ENCODE measurements at places on chromosomes 13 and 19. TPM values are rescaled to one million over a fixed set of nuclear protein-coding genes. Genes with fewer than 3 reads are reported as not detected.

Gene TMEM150B
- 1.1 TPM for total RNA-seq

Gene EDDM13
- total RNA-seq, result 1.2 TPM

Gene ZNF221
- total RNA-seq, result 2.9 TPM

Gene SLC15A1
- not detected for total RNA-seq

Gene ZNF492
- 2.3 TPM for total RNA-seq

Gene UHRF1
- total RNA-seq, result 90.8 TPM

Gene CGB8
- total RNA-seq, result not detected

Gene ZNF729
- not detected for total RNA-seq

Gene C13orf42
- total RNA-seq, result not detected

Gene NLRP4
- not detected for total RNA-seq

Gene NOP53
- total RNA-seq, result 434 TPM

Gene PRODH2
- total RNA-seq, result not detected

Gene C2CD4C
- not detected for total RNA-seq

Gene PDX1
- total RNA-seq, result not detected

Gene ZNF480
- total RNA-seq, result 21.5 TPM

Gene PRTN3
- total RNA-seq, result not detected

Gene C1QTNF9
- not detected for total RNA-seq

DNA sequence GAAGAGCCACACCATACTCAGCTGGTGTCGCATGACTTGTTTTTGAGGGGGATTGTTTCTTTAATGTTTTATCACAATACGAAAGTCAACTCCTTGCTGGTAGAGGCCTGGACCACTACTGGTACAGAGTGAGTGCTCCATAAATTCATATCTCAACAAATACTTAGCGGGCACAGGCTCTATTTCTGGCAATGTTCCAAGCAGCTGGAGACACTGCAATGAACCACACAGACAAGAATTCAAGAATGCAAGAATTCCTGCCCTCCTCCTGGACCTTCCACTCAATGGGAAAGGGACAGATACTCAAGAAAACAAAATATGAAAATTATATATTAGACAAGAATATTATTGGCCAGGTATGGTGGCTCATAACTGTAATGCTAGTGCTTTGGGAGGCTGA lies 5.1 kb upstream of the FXYD5 start:
- H3K4me1 ChIP-seq, result peaks cover 19% of the 10 kb centered on the region
- peaks cover 9% of the 10 kb centered on the region for H3K27me3 ChIP-seq
- DNase-seq, result no peak
- no peak overlapping the region for H3K27ac ChIP-seq
- no peaks in the 10 kb centered on the region for H3K36me3 ChIP-seq
- no peak overlapping the region for H3K4me3 ChIP-seq

GRCh38 chr19:5460748-5461147 lies 5.5 kb downstream of the ZNRF4 start:
- no peaks in the 10 kb centered on the region for H3K36me3 ChIP-seq
- H3K4me1 ChIP-seq, result no peaks in the 10 kb centered on the region
- H3K27me3 ChIP-seq, result peaks cover 3% of the 10 kb centered on the region
- no peak overlapping the region for H3K27ac ChIP-seq

DNA sequence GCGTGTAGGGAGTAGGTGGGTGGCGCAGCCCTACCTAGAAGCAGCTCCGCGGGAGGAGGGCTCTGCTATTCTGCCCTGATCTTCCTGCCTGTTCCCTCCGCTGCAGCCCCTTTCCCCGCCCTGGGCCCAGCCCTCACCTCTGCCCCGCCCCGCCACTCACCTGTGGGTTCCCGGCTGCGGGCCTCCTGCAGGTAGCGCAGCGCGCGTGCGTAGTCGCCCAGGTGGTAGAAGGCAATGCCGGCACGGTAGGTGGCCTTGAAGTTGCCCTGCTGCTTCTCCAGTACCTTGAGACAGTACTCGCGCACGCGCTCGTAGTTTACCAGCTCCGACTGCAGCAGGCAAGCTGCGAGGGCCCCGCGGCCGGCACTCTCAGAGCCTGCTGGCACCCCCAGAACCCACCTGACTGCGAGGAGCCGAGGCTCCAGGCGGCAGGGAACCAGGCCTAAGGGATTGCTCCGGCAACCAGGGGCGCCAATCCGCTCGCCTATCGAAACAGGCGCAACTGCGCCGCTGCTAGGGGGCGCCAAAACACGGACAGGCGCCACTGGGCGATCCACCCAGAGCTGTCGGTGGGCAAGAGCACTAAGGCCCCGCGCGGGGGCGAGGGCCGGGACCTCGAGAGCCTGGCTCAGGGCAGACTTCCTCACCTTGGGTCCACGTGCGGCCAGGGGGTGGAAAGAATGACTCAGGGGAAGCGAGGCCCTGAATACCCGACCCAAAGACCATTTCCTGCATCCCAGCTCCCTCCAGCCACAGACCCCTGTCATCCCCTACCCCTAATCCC lies 965 bp downstream of the TTC9B start:
- H3K27me3 ChIP-seq, result peaks cover 43% of the 10 kb centered on the region
- DNase-seq, result peak; percentile 52
- no peak overlapping the region for H3K27ac ChIP-seq
- H3K4me3 ChIP-seq, result no peak overlapping the region
- H3K36me3 ChIP-seq, result no peaks in the 10 kb centered on the region

DNA sequence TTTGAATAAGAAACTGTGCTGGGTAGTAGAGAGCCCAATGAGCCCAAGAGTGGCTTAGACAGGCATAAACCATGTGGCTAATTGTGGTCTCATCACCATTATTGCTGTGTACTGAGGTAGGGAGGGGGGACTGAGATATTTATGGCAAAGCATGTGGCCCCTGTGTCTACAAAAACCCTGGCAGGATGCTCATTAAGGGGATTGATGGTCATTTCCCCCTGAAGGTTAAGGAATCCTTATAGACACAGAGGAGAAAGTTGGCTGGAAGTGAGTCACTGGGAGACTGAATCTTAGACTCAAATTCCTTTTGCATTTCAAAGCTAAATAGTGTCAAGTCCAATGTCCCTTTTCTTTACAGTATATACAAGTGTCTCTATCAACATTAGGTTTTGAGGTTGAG lies 9.8 kb upstream of the DACT3 start:
- no peak overlapping the region for H3K27ac ChIP-seq
- DNase-seq, result no peak
- H3K27me3 ChIP-seq, result no peaks in the 10 kb centered on the region
- H3K36me3 ChIP-seq, result peaks cover 34% of the 10 kb centered on the region
- H3K4me1 ChIP-seq, result no peaks in the 10 kb centered on the region

DNA sequence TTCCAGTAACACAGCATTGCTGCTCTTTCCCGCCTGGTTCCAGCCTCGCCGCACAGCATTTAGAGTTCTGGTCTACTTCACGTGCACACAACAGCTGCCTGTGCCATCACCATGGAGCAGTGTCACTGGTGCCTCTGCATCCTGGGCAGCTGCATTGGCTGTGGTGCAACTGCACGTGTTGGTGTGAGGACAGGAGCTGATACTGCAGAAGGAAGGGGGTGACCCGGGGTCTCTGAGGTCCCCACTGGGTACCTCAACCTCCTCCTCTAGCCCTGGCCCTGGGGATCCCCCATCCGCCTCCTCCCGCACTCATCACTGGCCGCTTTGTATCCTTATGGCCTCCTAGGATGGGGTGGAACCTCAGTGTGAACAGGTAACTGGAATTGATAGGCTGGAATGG lies 112.5 kb downstream of the SOX1 start:
- H3K4me1 ChIP-seq, result no peaks in the 10 kb centered on the region
- H3K4me3 ChIP-seq, result no peak overlapping the region
- no peaks in the 10 kb centered on the region for H3K36me3 ChIP-seq
- no peaks in the 10 kb centered on the region for H3K27me3 ChIP-seq
- H3K27ac ChIP-seq, result no peak overlapping the region
- no peak for DNase-seq

GRCh38 chr13:65091031-65091430 lies 2139.1 kb downstream of the PCDH9 start:
- H3K4me3 ChIP-seq, result no peak overlapping the region
- H3K27ac ChIP-seq, result no peak overlapping the region
- H3K4me1 ChIP-seq, result no peaks in the 10 kb centered on the region
- DNase-seq, result no peak
- no peaks in the 10 kb centered on the region for H3K36me3 ChIP-seq

DNA sequence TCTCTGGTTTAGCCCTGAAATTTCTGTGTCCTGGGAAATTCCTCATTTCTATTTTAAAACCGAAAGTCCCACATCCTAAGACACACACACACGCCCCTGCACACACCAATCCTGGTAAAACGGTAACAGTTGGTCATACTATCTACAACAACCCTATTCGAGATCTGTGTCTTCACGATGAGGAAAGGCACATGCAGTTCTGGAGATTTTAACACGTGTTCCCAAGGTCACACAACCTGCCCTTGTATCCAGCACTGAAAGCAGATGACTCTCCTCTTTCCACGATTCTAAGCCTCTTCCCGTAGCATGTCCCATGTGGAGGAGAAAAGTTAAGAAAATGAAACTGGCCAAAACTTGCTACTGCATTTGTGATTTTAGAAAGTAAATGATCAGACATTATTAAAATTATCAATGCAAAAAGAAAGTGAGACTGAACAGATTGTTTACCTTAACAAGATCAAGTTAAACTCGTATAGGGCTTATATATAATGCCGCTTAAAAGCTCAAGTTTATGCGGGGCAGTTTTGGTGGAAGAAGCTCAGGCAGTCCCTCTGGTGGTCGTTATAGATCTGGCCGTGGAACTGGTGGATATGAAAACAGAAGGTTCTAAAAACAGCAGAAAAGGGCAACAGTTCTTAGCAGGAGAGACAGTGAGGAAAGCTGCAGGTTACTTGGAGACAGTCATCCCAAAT lies 32.7 kb downstream of the VSTM1 start:
- no peak overlapping the region for H3K4me3 ChIP-seq
- H3K36me3 ChIP-seq, result no peaks in the 10 kb centered on the region
- H3K27me3 ChIP-seq, result no peaks in the 10 kb centered on the region
- H3K4me1 ChIP-seq, result peaks cover 6% of the 10 kb centered on the region

GRCh38 chr13:43846496-43847158 lies 32.9 kb downstream of the CCDC122 start:
- peaks cover 7% of the 10 kb centered on the region for H3K36me3 ChIP-seq
- DNase-seq, result no peak
- no peaks in the 10 kb centered on the region for H3K4me1 ChIP-seq
- H3K27me3 ChIP-seq, result peaks cover 15% of the 10 kb centered on the region

DNA sequence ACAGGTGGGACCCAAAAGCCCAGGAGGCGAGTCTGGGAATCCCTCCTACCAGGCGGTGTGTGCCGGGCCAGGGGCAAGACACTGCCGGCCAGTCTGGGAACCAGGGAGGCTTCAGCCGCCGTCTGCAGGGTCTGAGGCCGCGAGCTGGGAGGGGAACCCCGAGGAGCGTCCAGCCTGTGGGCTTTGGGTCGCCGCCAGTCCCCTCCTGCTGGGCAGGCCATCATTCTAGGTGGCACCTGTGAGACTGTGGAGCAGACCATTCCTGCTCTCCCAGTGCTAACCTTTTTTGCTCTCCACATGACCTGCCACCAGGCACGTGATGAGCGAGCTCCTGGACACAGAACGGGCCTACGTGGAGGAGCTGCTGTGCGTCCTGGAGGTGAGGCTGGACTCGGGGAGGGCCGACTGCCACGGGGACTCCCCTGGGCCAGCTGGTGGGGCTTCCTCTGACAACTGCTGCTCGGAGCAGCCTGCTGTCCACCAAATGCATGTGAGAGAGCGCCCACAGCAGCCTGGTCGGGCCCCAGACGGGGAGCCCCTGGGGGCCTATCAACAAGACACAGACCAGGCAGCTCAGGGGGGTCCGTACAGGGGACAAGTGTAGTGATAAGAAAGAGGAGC lies 24.6 kb upstream of the F7 start:
- H3K36me3 ChIP-seq, result no peaks in the 10 kb centered on the region
- H3K4me3 ChIP-seq, result no peak overlapping the region
- H3K4me1 ChIP-seq, result no peaks in the 10 kb centered on the region

GRCh38 chr19:39405958-39406655 lies 540 bp upstream of the ZFP36 start:
- peak; percentile 85 for DNase-seq
- peak overlapping the region; percentile 86 for H3K4me3 ChIP-seq
- peaks cover 15% of the 10 kb centered on the region for H3K36me3 ChIP-seq
- peaks cover 46% of the 10 kb centered on the region for H3K4me1 ChIP-seq

GRCh38 chr13:61162106-61162505 lies 253.5 kb downstream of the PCDH20 start:
- H3K4me1 ChIP-seq, result no peaks in the 10 kb centered on the region
- no peak overlapping the region for H3K27ac ChIP-seq
- DNase-seq, result no peak
- no peaks in the 10 kb centered on the region for H3K27me3 ChIP-seq
- no peak overlapping the region for H3K4me3 ChIP-seq

DNA sequence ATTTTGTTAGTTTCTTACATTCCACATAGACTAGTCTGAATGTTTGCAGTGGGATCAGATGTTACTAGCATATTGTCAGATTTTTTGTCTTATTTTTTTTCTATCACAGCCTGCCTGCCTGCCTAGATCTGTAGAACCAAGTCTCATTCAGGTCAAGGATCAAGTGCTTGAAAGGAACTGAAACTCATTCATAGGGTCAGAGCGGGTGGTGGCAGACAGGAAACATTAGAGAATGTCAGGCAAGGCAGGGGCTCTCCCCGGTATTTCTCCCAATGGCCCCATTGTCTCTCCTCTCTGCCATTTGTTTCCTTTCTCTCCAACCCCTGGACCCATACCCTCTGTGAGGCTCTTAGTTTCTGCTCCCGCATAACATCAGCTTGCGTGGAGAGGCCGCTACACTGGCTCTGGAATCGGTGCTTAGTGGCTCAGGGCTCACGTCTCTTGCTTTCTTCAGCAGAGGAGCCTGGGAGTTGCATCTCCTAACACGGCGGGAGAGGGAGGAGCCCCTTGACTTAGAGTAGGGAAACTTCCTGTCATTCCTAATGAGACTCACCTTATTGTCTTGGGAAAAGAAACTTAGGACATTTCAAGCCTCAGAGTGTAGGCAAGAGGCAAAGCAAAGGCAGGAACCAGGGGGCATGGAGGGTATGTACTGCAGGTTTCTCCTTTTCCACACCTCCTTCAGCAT lies 35.6 kb upstream of the SPATA13 start:
- peaks cover 20% of the 10 kb centered on the region for H3K4me1 ChIP-seq
- no peak for DNase-seq
- peaks cover 14% of the 10 kb centered on the region for H3K27me3 ChIP-seq
- peaks cover 1% of the 10 kb centered on the region for H3K36me3 ChIP-seq
- no peak overlapping the region for H3K27ac ChIP-seq
- H3K4me3 ChIP-seq, result no peak overlapping the region

GRCh38 chr13:112113851-112114250 lies 46.9 kb downstream of the SOX1 start:
- no peak overlapping the region for H3K27ac ChIP-seq
- DNase-seq, result no peak
- peaks cover 4% of the 10 kb centered on the region for H3K4me1 ChIP-seq
- peaks cover 17% of the 10 kb centered on the region for H3K27me3 ChIP-seq
- H3K36me3 ChIP-seq, result no peaks in the 10 kb centered on the region

GRCh38 chr19:39795001-39795400 lies 16.3 kb downstream of the LEUTX start:
- H3K4me3 ChIP-seq, result peak overlapping the region; percentile 44
- H3K36me3 ChIP-seq, result no peaks in the 10 kb centered on the region
- H3K27me3 ChIP-seq, result peaks cover 23% of the 10 kb centered on the region
- peak; percentile 32 for DNase-seq
- H3K4me1 ChIP-seq, result peaks cover 15% of the 10 kb centered on the region
- H3K27ac ChIP-seq, result peak overlapping the region; percentile 65

GRCh38 chr19:43658001-43658400 lies 12.0 kb downstream of the PLAUR start:
- no peak for DNase-seq
- no peak overlapping the region for H3K27ac ChIP-seq
- no peaks in the 10 kb centered on the region for H3K4me1 ChIP-seq
- H3K4me3 ChIP-seq, result no peak overlapping the region

- H3K36me3 ChIP-seq, result peaks cover under 1% of the 10 kb centered on the region
- no peak for DNase-seq
- H3K27ac ChIP-seq, result peak overlapping the region; percentile 48
- peaks cover 23% of the 10 kb centered on the region for H3K4me1 ChIP-seq
- H3K4me3 ChIP-seq, result no peak overlapping the region
Observed at GRCh38 chr19:43470288-43470687, 4.9 kb upstream of the LYPD3 start.

- no peak for DNase-seq
- H3K27ac ChIP-seq, result no peak overlapping the region
- no peaks in the 10 kb centered on the region for H3K27me3 ChIP-seq
- H3K4me3 ChIP-seq, result no peak overlapping the region
Observed at GRCh38 chr13:27572234-27572901, 48.0 kb downstream of the LNX2 start.

Data from activated naive CD8-positive, alpha-beta T cell treated with anti-CD3 and anti-CD28 coated beads, Interleukin-2, amount 10 ng/mL, durations not matched to agents 7 days and 5 days (primary cell).